ENCODE measurements at places on chromosomes 16 and 17.

- no peak for DNase-seq
These were observed 15.8 kb upstream of the AGRP start for GRCh38 chr16:67499106-67499505.

- DNase-seq = no peak
These were observed 20.5 kb downstream of the MNT start for GRCh38 chr17:2380226-2380922.

GRCh38 chr17:65314212-65314611, 177.0 kb downstream of the RGS9 start:
- no peak for DNase-seq

GRCh38 chr17:33389504-33390135, 96.5 kb upstream of the ASIC2 start:
- DNase-seq = no peak
